ENCODE measurements at places on chromosomes 3 and 15.

DNA sequence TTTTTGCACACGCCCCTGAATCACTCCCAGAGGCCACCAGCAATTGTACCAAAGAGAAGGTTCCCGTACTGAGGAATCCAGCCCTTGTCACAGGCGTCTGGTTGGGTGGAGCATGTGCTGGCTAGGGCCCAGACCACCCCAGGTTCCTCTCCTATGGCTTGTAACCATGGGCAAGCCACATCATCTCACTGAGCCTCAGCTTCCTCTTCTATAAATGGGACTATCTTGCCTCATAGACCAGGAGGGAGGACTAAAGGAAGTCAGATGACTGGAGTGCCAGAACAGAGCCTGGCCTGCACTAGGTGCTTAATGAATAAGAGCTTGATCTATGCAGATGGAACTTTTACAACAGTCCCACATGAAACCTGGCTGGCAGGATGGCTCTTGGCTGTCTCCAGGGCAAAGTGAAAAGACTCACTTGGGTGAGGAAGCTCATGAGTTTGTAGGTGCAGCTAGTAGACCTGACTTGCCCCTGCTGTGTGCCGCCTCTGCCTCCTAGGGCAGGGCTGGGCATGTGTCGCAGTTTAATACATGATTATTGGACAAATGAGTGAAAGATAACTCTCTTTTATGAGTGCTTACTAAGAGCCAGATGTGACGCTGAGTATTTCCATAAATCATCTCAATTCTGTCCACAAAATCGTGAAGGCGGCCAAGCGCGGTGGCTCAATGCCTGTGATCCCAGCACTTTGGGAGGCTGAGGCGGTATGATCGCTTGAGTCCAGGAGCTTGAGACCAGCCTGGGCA lies 29.3 kb downstream of the CTSH start:
- DNase-seq = no peak

GRCh38 chr3:26260139-26260538 lies 362.4 kb upstream of the LRRC3B start:
- no peak for DNase-seq

GRCh38 chr3:53023072-53023823 lies 22.6 kb downstream of the SFMBT1 start:
- no peak for DNase-seq

GRCh38 chr3:171459137-171459941 lies 866 bp downstream of the TNIK start:
- DNase-seq = no peak

DNA sequence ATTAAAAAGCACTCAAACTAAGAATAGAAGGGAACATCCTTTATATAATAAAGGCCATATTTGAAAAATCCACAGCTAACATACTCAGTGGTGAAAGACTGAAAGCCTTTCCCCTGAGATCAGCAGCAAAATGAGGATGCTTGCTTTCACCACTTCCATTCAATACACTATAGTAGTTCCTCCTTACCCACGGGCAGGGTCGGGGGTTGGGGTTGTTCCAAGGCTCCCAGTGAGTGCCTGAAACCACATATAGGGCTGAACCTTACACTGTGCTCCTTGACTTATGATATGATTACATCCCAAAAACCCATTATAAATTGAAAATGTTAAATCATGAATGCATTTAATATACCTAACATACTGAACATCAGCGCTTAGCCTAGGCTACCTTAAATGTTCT lies 37.7 kb downstream of the ALDH1L1 start:
- no peak for DNase-seq

- no peak for DNase-seq
Observed at GRCh38 chr3:139318431-139318816, 25.4 kb upstream of the MRPS22 start.

DNA sequence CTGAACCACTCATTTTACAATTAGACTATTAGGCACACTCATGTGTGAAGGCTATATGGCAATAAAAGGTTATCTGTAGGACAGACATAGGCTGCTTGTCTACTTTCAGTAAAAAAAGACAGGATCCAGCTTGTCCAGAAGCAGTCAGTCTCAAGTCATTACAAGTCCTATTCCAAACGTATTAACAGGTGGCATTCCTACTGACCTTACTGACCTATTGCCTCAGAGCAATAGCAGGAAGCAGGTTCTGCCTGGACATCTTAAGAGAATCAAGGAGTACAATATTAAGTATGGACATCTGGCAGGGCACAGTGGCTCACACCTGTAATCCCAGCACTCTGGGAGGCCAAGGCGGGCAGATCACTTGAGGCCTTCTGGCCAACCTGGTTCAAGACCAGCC lies 7.0 kb downstream of the CMTM6 start:
- DNase-seq = no peak

- no peak for DNase-seq
Observed at GRCh38 chr15:93826293-93826692, 405.1 kb upstream of the MCTP2 start.

- DNase-seq = no peak
Observed at GRCh38 chr15:25251700-25252390, 187.0 kb downstream of the UBE3A start.

DNA sequence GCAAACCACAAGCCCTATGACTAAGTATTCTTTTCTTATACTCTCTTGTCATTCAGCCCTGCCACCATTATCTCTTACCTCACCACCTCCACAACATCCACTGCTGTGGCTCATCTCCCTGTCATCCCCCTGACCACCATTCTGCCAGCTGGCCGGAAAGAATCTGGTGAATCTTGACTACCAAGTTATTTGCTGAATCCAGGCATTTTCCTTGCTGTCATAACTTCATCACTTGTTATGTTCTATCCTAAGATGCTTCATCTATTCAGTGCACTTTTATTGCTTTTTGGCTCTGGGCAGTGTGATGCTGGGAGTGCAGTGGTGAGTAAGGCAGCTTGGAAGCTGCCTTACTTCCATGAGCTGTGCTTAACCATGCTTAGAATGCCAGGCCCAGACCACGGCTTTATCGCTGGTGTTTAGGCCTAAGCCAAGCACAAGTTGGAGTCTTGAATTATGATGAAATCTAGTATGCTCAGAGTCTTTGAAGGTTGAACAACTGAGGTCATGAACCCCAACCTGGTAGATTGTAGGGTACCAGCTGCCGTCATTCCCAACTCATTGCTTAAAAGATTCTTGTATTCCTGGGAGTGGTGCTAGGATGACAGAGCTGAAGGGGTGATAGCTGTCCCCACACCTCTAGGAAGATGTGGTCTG lies 27.0 kb upstream of the APH1B start:
- DNase-seq = no peak

- no peak for DNase-seq
Observed at GRCh38 chr15:71329497-71330260, 214.4 kb downstream of the THSD4 start.

DNA sequence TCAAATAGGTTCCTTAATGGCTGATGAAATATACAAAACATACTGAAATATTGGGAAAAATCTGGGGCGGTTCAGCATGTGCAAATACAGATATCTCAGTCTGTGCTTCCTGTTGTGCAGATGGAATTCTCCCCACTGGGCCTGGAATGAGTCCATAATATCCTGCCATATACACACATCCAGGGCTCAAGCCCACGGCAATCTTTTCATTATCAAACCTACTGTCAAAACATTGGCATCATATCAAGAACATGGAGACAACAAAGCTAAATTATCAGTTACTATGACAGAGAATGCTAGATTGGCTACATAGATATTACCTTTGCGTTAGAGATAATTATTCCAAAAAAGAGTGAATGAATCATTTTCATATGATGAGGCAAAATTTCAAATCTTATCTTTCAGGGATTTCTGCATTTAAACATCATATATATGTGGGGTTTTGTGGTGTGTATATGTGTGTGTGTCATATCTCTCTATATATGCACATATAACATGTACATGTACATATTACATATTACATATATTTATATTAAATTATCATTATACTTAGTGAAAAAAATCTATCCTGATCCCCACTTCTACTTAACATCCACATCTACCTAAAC lies 713.3 kb downstream of the GBE1 start:
- DNase-seq = no peak

GRCh38 chr3:41241161-41241560 lies 41.9 kb downstream of the CTNNB1 start:
- no peak for DNase-seq

- no peak for DNase-seq
Observed at GRCh38 chr15:30791239-30792175, 112.2 kb upstream of the FAN1 start.

- no peak for DNase-seq
Observed at GRCh38 chr3:111691293-111691909, 96.3 kb upstream of the ZBED2 start.

DNA sequence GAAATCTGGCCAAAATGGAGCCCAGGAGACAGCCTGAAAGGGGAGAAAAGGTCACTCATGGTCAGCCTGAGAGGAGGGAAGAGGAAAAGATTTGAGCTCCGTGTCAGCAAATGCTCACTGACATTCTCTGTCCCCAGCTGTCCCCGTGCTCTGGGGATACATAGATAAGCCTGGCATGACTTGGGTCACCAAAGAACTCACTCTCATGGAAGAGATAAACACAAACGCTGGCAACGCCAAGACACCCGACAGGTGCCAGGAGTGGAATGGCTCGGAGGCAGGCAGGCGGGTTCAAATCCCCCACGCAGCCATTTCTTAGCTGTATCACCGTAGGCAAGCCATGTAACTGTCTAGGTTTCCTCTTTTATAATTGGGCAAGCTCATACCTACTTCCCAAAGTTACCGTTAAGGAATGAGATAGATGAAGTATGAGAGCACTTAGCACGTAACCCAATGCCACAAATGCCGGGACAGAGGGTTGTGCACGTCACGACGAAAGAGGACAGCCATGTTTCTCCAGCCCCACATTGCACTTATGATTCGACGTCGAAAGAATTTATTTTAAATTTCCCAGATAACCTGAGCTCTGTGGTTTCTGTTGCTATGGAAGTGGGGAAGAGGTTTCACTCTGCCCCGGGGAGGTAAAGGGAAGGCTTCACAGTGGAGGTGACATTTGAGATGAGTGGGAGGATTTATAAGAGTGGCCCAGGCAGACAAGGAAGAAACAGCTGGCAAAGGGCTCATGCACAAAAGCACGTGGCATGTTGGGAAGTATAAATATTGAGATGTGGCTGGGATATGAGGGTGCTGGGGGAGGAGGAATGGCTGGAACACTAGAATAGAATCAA lies 41.4 kb upstream of the TSEN2 start:
- DNase-seq = no peak

- no peak for DNase-seq
Observed at GRCh38 chr3:61877359-61878138, 316.2 kb downstream of the PTPRG start.

- DNase-seq = peak; percentile 62
Observed at GRCh38 chr3:184491867-184492615, 69.5 kb upstream of the EPHB3 start.

DNA sequence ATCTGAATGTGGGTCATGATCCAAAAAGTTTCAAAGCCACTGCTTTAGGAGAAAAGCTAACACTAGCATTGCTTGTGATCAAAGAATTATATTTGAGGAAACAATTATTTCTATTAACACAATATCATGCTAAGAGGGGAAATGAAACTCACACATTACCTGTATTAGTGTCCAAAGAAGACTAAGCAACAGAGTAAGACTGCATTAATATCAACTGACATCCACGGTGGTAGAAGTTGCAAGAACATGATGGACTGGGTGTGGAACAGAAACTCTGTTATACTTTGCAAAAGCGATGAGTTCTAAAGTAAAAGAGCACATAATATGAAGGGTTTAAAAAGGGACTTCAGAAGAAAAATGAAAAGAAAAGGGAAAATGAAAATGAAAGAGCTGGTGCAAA lies 648.3 kb upstream of the NECTIN3 start:
- DNase-seq = no peak

- no peak for DNase-seq
Observed at GRCh38 chr15:33145447-33145846, 49.1 kb downstream of the FMN1 start.
